ENCODE measurements at places on chromosomes 5 and 9. TPM values are rescaled to one million over a fixed set of nuclear protein-coding genes. Genes with fewer than 3 reads are reported as not detected.

Gene SPATA31D4
- polyA plus RNA-seq = not detected

Gene PCDHB7
- polyA plus RNA-seq = 3.5 TPM

Gene SLC46A2
- 0.43 TPM for polyA plus RNA-seq

Gene KCNV2
- polyA plus RNA-seq = 0.26 TPM

Gene LHX3
- not detected for polyA plus RNA-seq

Gene ANKHD1
- polyA plus RNA-seq = 126 TPM

Gene ADGRV1
- 11.3 TPM for polyA plus RNA-seq

Gene GPR150
- not detected for polyA plus RNA-seq

Gene PAEP
- 0.38 TPM for polyA plus RNA-seq

Gene SIT1
- 0.33 TPM for polyA plus RNA-seq

Gene GABRA6
- 0.10 TPM for polyA plus RNA-seq

Gene ROPN1L
- polyA plus RNA-seq = 0.67 TPM

DNA sequence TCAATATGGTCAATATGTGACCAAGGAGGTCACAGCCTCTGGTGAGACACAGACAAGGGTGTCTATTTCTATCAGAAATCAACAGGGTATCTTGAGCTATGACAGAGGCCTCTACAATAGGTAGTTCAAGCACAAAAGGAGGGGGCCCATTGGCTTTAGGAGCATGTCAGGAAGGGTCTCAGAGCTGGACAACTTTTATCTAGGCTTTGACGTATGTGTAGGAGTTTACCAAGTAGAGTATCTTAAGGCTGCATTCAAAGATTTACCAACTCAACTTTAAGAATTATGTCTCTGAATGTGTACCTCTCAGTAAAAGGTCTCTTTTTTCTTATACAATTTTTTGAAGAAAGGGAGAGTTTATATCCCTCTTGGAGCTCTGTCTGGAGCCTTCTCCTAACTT is 297.2 kb downstream of the NSG2 start:
- DNase-seq = no peak

DNA sequence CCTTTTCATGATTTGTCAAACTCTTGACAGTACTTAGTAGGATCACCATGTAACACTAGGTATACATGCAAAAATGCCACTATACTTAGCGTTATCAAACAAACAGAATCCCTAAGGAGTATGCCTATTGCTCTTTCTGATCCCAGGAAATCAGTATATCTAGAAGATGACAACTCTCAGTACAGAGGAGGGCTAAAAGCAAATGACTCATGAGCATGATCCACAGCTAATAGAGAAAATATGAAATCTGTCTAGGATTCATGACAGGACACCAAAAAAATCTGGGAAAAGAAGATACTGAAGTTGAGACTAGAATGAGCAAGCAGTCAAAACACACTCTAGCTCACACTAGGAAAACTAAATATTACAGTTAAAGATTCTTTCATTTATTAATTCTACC is 89.2 kb downstream of the RAPGEF6 start:
- DNase-seq = no peak

DNA sequence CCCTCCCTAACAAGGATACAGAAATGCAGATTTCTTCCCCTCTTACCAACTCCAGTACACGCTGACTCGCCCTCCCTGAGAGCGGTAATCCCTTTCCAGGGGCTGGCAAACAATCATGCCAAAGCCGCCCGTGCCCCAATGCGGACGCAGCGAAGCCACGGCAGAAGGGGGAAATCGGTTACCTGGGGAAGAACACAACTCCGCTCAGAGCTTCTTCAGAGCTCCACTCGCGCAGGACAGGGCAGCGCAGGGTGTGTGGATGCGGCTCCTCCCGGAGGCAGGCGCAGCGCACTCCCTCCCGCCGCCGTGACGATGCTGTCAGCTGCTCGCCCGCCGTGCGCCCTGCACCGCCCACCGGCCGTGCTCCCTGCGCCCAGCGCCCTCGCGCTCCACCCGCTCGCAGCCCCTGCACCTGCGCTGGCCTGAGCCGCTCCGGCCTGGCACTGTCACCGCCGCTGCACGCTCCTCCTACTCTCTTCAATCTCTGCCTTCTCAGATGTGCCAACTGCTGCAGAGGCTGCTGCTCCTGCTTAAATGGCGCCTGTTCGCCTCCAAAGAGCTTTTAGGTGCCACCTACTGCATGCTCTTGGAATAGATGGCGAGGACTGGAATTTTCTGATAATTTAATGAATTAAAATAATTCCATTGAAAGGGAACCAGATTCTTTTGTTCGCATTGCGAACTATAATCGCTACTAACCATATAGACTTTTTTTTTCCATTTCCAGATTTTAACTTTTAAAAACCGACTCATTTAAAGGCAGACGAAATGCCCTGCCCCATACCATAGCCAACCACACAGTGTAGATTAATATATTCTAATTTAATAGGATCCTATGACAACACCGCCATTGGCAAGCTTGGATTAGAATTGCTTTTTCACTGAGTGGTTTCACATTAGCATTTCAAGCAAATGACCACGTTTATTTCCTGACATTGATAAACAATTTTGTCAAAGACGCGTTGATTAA is at the start of gene DIRAS2:
Gene DIRAS2 (minus strand): TSS at position 255 of the 970 bp plus-strand sequence. CDS start 28,997 bp downstream, outside the sequence.
- DNase-seq = peak; percentile 72

DNA sequence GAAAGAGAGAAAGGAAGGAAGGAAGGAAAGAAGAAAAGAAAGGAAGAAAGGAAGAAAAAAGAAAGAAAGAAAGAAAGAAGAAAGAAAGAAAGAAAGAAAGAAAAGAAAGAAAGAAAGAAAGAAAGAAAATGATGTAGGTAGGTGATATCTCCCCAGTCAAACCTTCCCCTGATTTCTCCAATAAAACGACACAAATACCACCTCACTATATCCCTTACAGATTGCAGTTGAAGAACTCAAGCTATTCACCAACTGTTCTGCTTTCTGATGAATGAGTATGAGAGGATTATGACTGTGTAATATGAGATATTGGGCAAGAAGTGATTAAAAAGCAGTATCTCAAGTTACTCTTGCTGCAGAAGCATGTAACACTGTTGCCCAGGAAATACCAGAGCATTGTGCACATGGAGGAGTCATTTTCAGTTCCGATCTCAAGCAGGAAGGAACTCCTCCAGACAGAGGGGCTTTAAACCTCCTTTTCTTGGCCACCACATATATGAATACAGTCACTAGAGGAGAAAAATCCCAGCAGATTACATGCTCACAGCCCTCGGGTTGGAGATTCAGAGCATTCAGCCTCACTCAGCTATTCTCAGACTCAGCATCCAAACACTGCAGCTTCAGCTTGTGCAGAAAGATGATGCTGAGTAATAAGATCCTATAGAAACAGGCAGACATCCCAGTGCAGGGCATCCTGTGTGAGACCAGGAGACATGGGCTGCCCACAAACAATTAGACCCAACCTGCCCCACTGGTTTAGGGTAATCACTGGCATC is 61.4 kb downstream of the UGCG start:
- no peak for DNase-seq

DNA sequence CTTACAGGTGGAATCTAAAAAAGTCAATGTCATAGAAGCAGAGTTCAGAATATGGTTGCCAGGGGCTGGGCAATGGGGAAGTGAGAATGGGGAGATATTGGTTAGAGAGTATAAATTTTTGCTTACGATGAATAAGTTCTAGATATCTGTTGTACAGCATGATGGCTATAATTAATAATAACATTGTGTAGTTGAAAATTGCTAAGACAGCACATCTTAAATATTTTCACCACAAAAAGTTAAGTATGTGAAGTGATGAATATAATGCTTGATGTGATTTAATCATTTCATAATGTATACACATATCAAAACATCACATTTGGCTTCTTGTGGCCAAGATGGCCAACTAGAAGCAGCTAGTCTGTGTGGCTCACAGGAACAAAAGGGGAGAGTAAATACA is 425.9 kb upstream of the ACO1 start:
- no peak for DNase-seq

DNA sequence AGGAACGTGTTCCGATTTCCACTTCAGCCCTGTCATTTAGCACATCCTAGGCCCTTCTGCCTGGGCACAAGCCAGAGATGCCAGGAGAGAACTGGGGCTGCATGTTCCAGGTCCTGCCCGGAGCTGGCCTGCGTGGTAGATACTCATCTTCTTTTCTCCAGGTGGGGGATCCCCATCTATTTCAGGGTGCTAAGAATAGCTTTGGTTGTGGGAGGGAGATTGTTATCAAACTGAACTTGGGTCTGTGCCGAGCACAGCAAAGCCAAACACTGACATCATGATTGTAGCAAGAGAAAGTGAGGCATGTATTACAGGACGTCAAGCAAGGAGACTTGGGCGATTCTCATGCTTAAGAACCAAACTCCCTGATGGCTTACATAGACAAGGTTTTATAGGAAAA is 18.2 kb downstream of the C9orf153 start:
- DNase-seq = no peak

GRCh38 chr9:8224381-8224801 is 424.8 kb upstream of the DMAC1 start:
- DNase-seq = no peak

DNA sequence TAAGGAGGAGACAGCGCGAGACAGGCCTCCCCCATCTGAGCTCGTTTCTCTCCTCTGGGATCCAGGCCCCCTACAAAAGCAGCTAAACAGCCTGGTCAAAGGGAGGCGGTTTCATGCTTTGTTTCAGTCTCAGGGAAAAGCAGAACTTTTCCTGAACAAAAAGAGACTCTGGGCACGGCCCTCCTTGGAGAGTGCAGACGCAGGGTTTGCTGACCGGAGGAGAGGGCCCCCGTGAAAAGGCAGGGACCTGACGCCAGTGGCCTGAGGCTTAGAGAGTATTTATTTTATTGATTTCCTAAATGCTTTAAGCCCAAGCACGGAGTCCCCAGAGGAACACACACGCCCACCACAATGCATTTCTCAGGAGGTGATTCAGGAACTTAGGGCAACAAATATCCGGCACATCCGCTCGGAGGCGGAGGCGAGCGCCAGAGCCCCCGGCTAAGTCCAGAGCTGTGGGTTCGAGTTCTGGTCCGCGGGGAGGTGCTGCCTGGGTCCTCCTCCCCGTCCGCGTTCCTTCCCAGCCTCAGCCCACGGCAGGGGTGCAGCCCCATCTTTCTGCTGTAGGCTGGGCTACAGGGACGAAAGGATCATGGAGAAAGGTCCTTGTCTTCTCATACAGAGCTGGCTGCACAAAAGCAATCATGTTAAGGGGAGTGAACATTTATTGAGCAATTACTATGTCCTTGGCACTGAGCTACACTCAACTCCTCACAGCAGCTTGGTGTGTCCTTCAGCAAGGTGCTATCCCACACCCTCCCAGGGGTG is 40.0 kb downstream of the PTGES start:
- no peak for DNase-seq

- no peak for DNase-seq
Observed at GRCh38 chr9:133592731-133593409, 16.3 kb downstream of the FAM163B start.

DNA sequence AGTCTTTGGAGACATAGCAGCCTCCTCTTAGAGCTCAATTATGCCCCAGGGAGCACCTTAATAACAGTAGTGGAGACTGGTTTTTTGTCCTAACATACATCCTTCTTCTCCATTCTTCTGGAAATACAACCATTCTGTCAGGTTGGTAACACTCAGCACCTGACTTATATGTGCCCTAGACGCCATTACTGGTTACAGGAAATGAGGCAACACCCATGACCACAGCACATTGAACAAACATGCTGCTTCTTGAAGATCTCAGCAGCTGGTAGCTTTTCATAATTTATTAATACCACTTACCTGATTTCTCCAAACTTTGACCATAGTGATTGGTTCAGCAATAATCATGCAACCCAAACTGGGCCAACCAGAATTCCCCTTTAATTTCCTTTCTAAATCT is 25.1 kb upstream of the TRPM3 start:
- no peak for DNase-seq

DNA sequence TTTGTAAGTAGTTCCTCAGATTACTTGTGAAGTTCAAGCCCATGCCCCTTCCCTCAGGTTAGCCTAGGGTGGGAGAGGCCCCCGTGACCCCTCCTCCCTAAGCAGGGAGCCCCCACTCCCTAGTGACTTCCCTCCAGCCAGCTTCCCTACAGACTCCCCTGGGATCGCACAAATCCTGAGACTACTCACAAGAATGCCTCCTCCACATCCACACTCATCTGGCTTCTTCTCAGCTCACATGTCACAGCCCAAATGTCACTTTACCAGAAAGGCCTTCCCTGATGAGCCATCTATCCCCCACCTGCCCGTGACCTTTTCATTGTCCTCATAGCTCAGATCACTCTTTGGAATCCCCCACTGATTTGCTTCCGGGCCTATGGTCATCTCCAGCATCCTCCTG is 96.7 kb upstream of the ARAP3 start:
- DNase-seq = no peak

- no peak for DNase-seq
Observed at GRCh38 chr9:13450723-13451122, 171.2 kb upstream of the MPDZ start.

GRCh38 chr5:148336704-148337435 is 1.5 kb downstream of the SPINK9 start:
- DNase-seq = no peak

DNA sequence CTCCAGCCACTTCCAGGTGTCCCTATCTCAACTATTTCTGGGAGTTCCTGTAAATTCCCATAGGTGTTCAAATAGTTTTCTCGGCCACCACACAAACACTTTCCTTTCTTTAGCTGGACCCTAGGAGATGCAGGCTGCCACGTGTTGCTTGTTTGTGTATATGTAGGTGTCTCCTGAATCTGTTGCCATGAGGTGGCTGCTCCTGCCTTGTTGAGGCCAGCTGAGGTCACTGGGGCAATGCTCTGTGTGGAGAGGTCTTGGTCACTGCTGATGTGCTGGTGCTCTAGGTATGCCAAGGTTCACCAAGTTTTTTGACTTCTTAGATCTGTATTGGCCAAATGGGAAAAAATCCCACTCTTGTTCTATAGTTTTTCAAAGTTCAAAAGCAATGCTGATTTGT is 132.5 kb upstream of the CHD1 start:
- no peak for DNase-seq

GRCh38 chr5:19401032-19401431 is 587.0 kb downstream of the CDH18 start:
- no peak for DNase-seq

DNA sequence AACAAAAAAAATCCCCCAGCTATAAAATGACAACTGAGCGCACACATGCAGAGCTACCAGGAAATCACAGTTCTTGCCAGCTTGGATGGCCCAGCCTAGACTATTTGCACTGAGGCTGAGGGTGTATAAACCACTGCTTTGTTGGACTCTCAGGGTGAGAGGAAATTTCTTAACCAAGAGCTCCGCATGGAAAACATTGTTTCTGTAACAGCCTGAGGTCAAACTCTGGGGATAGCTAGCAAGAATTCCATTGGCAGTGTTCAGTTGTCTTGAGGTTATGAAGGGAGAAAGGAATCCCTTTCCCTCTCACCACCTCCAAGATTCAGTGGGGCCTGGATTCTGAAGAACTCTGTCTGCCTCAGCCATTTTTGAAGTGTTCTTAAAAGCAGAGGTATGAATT is 360.0 kb downstream of the OSTF1 start:
- no peak for DNase-seq

Data from renal pelvis (tissue), 12 donors.